Activated CD4-positive, alpha-beta T cell treated with anti-CD3 and anti-CD28 coated beads for 24 hours (primary cell): ENCODE measurements at places on chromosomes 12 and 14.

GRCh38 chr12:110102255-110102654 lies 21.9 kb upstream of the IFT81 start:
- DNase-seq: no peak

DNA sequence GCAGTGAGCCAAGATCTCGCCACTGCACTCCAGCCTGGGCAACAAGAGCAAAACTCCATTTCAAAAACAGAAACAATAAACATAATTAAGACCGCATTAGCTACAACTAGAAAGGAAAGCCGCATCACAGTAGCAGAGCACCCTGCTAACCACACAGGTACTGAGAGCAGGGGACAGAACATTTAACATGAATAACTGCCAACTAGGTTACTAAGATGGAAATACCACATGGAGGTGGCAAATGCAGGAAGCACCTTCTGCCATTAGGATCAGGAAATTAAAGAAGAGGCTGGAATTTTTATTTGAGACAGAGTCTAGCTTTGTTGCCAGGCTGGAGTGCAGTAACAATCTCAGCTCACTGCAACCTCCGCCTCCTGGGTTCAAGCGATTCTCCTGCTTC lies 41.9 kb downstream of the CDC42BPB start:
- DNase-seq: no peak

- no peak for DNase-seq
Measured at GRCh38 chr12:59780605-59781135, 184.8 kb downstream of the SLC16A7 start.

- DNase-seq: no peak
Measured at GRCh38 chr14:22464422-22465142, 124.4 kb downstream of the DAD1 start.

GRCh38 chr12:31965090-31965489 lies 5.9 kb downstream of the RESF1 start:
- no peak for DNase-seq

GRCh38 chr14:91674911-91675310 lies 57.0 kb downstream of the CATSPERB start:
- DNase-seq: no peak

DNA sequence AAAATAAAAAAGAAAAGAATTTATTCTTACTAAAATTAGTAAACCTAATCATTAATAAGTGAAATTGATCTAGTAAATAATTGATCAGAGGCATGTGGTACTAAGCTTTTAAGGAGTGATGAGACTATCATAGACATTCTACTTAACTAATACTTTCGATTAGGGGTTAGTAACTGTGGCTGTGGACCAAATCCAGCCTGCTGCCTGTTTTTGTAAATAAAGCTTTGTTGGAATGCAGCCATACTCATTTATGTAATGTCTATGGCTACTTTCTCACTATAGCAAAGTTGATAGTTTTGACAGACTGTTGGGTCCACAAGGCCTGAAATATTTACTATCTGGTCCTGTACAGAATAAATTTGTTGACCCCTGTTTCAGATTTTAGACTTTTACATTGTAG lies 63.2 kb downstream of the PLEKHA5 start:
- no peak for DNase-seq

DNA sequence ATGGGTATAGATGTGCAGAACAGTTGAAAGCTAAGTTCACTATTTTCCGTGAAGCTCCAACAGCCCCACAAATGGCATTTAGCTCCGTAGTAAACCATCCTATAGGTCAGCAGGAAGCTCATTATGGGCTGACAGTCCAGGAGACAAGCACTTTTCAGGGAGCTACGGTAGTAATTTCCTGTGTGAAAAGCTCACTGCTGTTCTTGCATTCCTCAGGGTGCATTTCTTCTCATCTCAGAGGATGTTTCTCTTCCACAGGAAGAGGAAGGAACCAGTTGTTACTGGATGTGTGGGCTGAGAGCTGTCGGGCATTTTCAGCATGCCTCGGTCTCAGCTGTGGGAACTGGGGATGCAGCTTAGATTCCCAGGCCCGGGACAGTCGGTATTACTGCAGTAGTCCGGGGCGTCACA lies 72.8 kb downstream of the GALNT4 start:
- no peak for DNase-seq

DNA sequence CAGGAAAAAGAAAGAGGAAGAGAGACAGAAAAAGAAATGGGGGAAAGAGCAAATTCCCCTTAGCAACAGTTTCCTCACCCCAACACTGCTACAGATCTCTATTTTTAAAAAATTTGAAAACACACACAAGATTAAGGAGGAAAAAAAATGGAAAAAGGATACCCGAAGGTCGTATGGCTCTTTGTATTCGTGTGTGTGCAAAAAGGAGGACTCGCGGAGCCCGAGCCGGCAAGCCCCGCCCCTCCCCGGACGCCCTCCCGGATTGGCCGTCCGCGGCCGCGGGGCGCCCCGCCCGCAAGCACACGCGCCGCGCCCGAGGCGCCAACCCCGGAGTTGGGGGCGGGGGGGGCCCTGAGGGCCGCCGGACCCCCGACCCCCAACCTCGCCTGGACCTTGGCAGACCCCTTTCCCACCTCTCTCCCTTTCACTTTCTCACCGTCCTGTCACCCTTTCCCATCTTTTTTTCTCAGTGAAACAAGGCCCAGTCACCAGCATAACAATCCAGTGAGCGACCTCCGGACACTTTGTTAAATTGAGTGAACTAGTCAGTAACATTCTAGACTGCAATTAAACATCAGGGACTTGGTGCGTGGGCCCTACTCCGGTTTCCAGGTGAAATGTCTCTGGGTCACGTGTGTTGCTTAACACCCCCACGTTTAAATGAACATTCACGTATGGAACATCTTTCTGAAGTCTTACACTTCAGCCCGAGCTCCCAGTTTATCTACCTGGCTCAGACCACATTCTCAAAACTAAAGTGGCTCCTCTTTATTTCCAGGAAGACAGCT lies at the start of gene C14orf93:
C14orf93 (minus strand) TSS at position 205 of the 788 bp plus-strand sequence. CDS start 11,120 bp downstream, outside the sequence.
- DNase-seq: peak; percentile 78

- no peak for DNase-seq
Measured at GRCh38 chr12:93978553-93978952, 169.8 kb upstream of the PLXNC1 start.

DNA sequence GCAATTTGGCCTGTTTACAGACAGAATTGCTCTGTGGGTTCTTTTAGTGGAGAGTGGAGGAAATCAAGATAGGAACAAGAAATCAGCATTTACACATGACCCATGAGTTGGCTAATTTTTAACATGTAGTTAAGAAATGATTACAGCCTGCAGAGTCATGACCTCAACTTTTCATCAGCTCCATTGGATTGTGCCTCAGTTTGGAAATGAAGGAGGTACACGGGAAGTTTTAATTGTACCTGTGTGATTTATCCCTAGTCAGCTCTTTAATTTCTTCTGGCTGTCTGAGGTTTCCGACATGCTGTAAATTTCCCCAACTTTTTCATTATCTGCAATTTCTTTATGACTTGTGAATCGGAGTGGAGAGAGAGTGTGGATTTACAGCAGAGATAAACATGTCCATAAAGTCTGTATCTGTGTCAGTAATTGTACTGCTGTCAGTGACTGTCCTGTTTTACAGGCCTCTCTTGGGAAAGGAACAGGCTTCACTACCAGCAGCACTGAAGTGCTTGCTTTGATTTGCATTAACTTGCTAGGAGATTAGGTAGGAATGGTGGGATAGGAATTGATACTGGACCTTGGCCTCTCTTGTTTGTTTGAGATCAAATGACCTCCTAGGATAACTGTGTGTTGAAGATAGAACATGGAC lies 49.2 kb downstream of the LIN52 start:
- DNase-seq: no peak

DNA sequence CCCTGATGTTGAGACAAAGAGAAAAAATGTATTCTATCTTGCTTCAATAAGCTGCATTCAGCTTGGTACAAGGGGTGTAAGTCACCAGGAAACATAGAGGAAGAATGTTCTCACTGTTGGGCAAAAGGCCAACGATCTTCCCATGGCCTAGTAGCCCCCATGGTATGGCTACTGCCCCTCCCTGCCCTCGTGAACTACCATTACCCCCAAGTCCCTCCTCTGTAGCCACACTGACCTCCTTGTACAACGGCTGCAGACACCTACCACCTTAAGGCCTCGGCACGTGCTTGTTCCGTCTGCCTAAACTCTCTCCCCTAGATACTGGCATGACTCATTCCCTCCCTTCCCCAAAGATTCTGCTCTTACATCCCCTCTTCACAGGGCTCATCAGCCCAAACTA lies 81.9 kb upstream of the ANO2 start:
- no peak for DNase-seq

- no peak for DNase-seq
Measured at GRCh38 chr14:68607867-68608573, 184.8 kb downstream of the ZFP36L1 start.

DNA sequence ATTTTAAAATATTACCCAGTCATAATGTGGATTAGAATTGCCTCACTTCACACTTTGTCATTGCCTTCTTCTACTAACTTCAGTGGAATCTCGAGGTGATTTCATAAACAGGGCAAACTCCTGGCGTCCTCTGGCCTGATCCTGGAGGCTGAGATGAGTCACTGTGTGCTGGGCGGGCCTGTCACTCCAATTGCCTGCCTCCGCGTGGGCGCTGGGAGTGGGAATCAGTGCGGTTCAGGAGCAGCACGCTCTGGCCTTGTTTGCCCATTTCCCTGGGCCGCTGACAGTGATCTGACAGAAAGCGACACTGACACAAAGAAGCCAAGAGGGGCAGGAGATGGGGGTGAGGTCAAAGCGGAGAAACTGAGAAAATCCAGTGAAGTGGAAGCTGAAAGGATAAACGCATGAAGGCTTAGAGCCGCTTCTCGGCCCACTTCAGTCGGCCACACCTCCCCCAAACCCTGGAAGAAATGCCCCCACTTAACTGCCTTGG lies 29.7 kb downstream of the LGR5 start:
- no peak for DNase-seq

GRCh38 chr12:125773033-125773640 lies 707.9 kb downstream of the AACS start:
- DNase-seq: peak; percentile 1

DNA sequence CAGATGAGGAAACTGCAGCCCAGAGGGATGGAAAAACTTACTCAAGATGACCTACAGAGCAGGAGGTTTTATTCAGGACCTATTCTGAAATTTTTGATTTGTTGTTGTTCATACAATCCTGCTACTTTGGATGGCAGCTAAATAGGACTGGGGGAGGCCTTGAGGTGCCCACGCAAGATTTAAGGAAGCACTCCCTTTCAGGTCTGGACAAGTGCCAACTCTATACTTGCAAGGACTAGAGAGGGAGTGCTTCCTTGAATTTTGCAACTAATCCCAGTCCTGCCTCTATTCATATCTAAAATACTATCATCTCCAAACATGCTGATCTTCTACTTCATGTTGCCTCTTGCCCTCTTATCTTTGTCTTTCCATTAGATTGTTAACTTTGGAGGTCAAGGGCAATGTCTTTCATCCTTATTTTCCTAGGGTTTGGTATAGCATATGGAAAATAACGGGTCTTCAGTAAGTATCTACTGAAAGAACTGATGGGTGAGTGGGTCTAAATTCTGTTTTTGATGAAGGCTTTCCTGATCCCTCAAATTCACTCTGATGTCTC lies 28.6 kb upstream of the PPM1H start:
- DNase-seq: no peak

DNA sequence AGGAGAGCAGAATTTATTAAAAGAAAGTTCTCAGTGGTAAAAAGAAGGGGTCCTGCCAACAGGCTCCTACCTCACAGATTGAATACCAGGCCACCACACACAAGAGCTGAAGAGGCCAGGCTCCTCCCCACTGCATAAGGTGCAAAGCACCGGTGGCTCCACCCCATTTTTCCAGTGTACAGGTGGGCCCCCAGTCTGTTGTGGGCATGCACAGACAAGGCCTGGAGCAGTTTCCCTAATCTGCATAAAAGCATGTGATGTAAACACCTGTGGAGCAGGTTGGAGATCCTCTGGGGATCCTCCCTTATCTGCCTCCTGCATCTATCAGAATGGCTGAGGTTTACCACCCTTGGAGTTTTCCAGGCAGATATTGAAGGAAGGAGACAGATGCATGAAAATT lies 45.7 kb upstream of the PDZRN4 start:
- no peak for DNase-seq

GRCh38 chr14:106522990-106523389 lies 996.6 kb downstream of the TMEM121 start:
- DNase-seq: no peak

GRCh38 chr14:77950371-77951063 lies 150.6 kb downstream of the ADCK1 start:
- no peak for DNase-seq

DNA sequence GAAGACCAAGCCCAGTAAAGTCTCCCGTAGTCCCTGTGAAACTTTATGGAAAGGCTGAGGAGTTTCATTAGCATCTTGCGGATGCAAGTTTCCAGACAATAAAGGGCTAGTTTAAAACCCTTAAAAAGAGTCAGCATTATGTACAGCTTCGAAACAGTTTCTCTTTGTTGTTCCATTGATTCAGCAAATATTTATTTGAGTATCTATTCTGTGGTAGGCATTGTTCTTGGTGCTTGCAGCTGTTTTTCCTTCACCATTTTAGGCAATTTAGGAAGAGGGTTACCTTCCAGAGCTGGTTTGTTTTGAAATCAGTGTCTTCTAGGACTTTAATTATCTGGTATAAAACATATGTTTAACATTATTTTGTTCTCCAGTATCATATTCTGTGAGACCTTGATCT lies 1.5 kb downstream of the SLIRP start:
- no peak for DNase-seq

DNA sequence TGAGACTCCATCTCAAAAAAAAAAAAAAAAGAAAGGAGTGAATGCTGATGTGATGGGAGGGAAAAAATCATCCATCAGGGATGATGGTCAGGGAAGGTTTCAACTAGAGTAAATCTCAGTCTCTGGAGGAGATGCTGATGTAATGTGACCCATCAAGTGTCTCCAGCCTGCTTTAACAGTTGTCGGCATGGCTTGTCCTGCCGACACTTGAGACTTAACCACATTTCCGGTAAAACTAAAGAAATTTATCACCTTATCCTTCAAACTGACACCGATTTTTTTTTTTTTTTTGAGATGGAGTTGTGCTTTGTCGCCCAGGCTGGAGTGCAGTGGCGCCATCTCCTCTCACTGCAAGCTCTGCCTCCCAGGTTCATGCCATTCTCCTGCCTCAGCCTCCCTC lies 21.5 kb upstream of the ANAPC5 start:
- no peak for DNase-seq

- DNase-seq: peak; percentile 11
Measured at GRCh38 chr12:119115296-119115905, 63.3 kb upstream of the HSPB8 start.

DNA sequence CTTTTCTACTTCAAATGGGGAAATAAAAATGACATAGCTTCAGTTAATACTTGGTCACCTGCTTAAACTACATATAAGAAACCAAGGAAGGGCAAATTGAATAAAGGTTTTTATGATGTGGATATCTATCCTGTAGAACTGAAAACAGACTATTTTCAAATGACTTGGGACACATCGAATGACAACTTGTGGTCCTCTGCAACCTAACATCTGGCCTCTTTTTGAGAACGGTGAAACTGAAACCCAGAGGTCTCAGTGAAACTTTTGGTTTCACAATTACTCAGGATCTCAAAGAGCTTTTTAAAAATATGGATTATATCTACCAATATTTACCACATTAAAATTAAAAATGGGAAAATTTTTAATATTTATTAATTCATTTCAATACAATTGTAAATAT lies 65.2 kb downstream of the PPP2R5E start:
- no peak for DNase-seq

- DNase-seq: no peak
Measured at GRCh38 chr14:67719866-67720265, 18.2 kb downstream of the RDH12 start.
